H9 (cell line): ENCODE measurements at places on chromosomes 3 and 15.

- DNase-seq, result no peak
Measured at GRCh38 chr15:75584121-75584520, 5.0 kb upstream of the PTPN9 start.

DNA sequence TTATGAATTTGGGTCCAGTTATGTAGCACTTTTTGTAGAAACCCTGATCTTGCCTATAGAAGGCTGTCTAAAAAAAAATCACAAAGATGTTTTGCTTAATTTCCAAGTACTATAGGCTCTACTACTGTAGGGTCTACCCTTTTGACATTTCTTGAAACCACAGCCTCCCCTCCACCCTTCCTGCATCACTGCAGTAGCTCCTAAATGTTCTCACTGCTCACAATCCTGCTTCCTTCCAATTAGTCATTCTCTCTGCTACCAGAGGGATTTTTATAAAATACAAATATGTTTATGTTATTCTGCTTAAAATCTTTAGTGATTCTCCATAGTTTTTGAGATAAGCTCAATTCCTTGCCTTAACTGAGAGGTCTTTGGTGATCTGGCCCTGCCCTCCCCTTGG, 114.0 kb downstream of the CYP19A1 start:
- DNase-seq, result no peak

DNA sequence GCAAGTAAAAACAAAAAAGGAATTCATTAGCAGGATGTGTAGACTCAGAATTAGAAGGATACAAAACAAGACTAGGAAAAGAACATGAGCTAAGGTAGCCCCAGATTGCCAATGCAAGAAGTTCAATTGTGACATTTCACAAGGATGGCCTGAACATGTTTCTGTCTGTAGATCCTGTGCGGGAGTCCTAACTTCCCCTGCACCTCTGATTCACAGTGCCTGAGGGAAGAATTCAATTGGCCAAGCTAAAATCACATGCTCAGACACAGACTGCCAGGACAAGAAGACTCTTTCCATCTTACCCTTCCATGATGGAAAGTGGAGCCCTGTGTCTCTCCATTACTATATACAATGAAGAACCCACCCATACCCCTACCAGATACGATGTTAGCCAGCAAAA, 251.5 kb downstream of the KCNH8 start:
- DNase-seq, result no peak

GRCh38 chr3:196697270-196697669, 14.8 kb downstream of the CEP19 start:
- no peak for DNase-seq
